ENCODE measurements at places on chromosomes 3 and 15.
A peak's percentile ranks its signal among the peaks of the same experiment; 100 is the strongest.

DNA sequence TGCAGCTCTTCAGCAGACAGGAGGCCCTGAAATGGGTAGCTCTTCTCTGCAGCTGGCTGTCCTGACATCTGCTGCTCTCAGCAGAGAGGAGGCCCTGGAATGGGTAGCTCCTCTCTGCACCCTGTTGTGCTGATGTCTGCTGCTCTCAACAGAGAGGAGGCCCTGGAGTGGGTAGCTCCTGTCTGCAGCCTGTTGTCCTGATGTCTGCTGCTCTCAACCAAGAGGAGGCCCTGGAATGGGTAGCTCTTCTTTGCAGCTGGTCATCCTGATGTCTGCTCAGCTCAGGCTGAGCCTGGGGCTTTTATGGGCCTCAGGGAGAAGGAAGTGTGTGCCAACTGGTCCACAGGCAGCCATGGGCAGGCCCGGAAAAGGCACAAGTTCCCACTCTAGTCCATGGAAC, 66.6 kb downstream of the PIK3CB start:
- no peak for DNase-seq

DNA sequence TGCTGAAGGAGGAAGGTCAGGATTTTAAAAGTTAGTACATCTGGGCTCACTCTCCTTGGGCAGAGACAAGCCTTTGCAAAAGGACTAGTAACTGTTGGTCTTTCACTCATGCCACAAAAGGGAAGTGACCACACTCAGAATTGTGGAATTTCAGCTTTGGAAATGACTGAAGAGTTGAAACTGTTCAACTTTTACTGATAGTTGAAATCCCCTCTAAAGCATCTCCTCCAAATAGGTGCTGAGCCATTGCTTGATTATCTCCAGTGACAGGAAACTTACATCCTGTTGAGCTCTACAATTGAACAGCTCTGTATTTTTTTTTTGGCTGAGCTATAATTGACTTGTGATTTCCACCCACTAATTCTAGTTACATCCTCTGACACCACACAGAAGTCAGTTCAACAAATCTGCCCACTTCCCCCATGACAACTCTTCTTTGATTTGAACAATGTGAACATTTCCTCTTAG, 254.8 kb upstream of the TPRG1 start:
- no peak for DNase-seq

DNA sequence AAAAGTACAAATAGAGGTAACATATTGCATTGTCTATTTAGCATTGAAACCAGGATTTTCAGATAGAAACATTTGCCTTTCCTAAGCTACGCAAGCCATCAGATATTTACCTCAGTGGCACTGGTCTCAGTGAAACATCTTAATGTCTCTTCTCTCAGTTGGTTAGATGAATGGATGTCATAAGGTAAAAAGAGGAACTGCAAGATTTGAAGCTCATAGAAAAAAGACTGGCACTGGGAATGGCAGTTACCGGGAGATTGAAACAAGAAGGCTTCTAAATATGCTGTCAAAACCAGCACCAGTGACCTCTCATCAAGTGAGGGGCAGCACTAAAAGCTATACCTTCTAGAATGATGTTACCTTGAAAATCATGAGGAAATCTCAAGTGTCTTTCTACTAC, 486.4 kb downstream of the FHIT start:
- DNase-seq: no peak

- DNase-seq: no peak
Measured at GRCh38 chr3:84265768-84266167, 693.0 kb upstream of the CADM2 start.

DNA sequence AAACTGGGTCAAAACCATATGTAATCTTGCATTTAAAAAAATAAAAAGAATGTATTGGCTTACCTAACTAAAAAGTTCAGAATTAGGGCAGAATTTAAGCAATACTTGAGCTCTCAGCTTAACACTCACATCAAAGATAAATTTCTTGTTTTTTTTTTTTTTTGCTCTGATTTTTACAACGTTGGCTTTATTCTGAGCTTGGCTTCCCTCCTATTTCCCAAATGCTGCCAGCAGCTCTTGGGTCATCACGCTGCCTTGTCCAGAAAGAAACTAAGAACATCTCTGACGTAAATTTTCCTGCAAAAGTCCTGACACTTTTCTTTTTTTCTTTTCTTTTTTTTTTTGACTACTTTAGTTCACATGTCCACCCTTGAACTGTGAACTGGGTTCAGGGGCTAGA, 150.6 kb upstream of the TGFBR2 start:
- DNase-seq: no peak

GRCh38 chr15:74322558-74323180, 44.8 kb downstream of the CYP11A1 start:
- DNase-seq: peak; percentile 31

DNA sequence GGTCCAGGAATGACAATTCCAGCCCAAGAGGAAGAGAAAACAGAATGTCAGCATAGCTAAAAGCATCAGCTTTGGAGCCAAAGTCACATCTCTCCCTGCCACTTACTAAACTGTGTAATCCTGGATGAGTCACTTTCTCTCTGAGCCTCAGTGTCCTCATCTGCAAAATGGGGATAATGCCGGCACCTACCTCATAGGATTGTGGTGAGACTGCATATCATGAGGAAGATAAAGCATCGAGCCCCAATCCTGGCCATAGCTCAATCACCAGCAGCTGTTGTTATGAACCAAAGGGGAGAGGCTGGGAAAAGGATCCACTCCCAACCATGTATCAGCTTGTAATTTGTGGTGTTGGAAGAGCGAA, 9.1 kb downstream of the SLC6A1 start:
- DNase-seq: no peak

GRCh38 chr15:69735121-69735520, 282.5 kb downstream of the RPLP1 start:
- DNase-seq: no peak
